ENCODE measurements at places on chromosomes 3 and 15.

- no peak for DNase-seq
Measured at GRCh38 chr15:31020542-31020941, 29.1 kb upstream of the MTMR10 start.

GRCh38 chr3:46020766-46021510, 6.3 kb downstream of the XCR1 start:
- no peak for DNase-seq

- no peak for DNase-seq
Measured at GRCh38 chr15:25972141-25972675, 109.1 kb upstream of the ATP10A start.

DNA sequence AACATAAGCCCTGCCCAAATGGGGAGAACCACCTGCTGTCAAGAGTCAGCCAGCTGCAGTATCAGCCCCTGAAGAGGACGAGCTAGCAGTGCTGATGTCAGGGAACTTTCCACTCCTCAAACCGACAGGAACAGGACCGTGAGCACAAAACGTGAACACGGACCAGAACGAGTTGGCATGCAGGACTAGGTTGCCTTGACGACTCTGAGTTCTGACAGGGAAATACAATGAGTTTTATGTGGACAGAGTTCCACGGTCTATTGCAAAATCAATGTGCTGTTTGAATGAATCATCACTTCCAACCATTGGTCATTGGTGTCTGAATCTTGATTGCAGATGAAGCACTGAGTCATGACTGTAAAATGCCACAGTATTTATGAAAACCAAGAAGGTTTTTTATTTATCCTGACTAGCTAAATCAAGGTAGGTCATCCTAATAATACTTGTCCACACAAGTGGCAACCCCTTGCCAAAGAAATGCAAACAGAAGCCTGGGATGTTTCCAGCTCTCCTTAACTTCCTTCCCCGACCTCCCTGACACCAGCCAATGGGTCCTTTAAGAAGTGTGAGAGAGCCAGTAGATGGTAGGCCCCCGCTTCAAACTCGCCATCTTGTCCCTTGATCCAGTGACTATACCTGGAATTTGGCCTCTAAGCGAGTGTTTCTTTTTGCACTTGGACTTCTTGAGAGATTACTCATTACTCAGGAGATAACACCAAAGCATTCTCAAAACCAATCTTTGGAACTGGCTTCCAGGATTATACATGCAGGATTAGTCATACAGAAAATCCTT, 119.6 kb downstream of the ASB7 start:
- DNase-seq: no peak

DNA sequence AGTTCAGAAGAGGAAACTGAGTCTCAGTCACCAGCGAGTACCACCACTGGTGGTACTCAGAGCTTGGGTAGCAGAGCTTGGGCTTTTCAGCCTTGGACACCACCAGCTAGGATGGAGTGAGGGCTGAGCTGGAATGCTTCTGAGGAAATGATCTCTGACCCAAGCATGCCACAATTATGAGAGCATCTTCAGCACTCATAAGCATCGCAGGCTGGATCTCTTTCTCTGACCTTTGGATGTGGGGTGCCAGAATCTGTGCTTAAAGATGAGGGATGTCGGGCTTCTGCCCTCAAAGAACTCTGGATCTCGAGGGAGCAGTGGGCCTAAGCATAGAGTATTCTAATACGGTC, 36.4 kb downstream of the ZNF710 start:
- no peak for DNase-seq

GRCh38 chr15:31135523-31135922, 34.0 kb upstream of the TRPM1 start:
- DNase-seq: no peak
